Bronchial epithelial cell (primary cell): ENCODE measurements at places on chromosomes 2 and 18.

DNA sequence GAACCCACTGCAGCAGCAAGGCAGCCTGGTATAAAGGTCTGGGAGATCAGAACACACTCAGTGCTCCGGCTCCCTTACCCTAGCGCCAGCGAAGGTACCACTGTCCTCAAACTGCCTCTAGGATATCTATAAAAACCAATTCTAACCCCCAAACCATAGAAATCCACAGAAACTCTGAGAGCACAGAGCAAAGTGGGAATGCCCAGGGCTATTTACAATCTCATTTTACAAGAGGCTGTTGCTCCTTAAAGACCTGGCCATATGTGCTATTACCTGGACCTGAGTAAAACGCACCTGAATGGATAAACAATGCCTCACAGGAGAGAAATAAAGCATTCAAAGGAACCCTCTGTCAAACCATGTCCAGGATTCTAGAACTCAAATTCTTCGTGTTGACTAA is 4.3 kb downstream of the STK39 start:
- DNase-seq = no peak

DNA sequence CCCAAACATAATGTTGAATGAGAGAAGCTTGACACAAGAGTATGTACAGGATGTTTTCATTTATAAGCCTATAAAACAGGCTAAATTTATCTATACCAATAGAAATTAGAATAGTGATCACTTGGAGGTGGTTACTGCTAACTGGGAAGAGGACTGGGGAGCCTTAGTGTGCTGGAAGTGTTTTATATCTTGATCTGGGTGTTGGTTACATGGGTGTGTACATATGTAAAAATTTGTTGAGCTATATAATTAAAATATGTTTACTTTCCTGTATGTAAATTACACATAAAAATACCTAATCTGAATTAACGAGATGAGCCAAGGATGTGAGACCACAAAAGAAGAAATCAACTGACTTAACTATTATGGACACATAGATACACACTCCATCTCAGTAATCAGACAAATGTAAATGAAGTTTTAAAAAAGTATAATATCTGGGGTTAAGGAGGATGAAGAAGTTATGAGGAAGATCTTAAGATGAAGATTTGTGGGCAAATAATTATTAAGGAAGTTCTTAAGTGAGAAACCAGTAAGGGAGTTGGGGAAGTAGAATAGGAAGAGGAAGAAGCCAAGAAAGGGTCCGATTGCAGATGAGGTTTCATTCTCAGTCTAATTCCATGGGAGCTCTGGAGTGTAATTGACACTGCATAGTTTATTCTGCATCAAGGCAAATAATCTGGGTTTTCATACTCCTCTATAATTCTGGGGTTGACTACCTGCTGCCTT is 32.3 kb upstream of the NABP1 start:
- DNase-seq = no peak

DNA sequence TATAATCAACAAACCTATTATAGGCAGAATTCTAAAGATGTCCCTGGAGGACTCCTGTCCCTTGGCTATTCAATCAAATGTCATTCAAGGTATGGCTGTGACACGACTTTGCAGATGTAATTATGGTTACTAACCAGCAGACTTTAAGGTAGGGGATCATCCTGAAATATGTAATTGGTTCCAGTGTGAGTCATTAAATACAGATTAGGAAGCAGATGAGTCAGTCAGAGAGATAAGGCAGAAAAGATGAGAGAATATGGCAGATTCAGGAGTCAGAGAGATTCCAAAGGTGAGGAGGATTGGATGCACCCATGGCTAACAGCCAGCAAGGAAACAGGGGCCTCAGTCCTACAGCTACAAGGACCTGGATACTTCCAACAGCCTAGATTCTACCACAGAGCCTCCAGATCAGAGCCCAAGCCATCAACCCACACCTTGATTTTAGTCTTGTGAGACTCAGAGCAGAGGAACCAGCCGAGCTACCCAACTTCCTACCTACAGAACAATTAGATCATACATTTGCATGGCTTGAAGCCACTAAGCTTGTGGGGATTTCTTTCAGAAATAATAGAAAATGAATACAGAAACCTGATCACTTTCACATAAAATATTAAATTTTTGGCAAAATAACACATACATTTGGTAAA is 11.2 kb upstream of the PROM2 start:
- DNase-seq = peak; percentile 76

DNA sequence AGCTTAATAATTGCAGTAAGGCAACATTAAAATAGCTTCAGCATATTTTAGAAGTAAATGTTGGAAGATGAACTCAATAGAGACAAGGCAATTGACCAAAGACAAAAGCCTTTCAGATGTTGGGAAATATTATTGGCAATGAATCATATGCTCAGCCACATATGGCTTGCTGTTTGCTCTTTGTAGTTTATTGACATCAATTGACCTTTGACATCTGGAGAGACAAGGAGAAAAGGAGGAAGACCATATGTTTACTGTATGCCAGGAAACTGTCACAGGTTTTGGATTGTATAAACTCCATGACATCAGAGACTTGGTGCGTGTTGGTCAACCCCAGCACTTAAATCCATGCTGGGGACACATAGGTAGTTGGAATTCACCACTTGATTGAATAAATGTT is 60.6 kb upstream of the SLC16A14 start:
- no peak for DNase-seq

GRCh38 chr2:120346026-120346666 is at the start of gene INHBB:
TSS of gene INHBB (plus strand) at chr2:120346136. CDS start at chr2:120346189, 53 bp downstream.
- DNase-seq = no peak

- DNase-seq = peak; percentile 70
Observed at GRCh38 chr2:14975381-14975780, 342.9 kb downstream of the LRATD1 start.

DNA sequence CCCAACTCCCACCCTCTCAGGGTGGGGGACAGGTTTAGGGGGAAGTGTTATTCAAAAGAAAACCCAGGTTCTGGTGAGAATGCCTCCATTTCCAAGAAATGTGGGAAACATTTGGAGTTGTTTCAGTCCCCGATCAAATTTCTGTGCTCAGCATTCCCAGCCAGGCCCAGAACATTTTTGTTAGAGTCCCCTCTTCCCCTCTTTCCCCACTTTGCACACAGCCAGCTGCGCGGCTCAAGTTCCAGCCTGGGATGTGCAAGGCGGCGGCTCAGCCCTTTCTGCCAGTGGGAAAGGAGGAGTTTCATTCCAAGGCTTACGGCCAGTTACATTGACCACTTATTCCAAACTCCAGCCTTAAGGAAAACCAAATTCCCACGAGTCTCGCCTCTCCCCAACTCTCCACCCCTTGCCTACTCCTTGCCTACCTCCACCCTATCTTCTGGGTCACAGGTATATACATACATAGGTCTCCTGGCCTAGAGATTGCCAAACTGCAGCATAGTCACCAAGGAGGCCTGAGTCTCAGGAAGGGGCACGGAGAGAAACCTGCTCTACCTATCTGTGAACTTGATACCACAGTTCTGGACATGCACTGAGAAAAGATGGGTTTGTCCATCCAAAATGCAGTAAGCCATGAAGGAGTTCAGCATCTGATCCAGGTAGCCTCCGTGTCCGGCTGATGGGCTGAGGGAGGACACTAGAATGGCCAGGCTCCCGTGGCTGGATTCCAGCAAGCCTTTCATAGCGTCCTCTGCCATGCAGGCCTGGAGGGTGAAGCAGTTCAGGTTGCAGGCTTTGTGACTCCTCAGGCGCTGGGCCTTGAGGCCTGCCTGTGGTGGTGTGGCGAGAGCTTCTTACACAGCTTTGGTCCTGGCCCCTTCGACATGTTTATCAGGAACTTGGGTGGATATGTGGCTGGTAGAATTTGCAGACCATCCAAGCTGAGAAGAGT is 154.5 kb downstream of the ZFP36L2 start:
- peak; percentile 38 for DNase-seq

GRCh38 chr2:208266553-208266893 is 468 bp downstream of the PIKFYVE start:
- peak; percentile 23 for DNase-seq

- DNase-seq = no peak
Observed at GRCh38 chr18:50642439-50642838, 82.6 kb downstream of the MAPK4 start.

- no peak for DNase-seq
Observed at GRCh38 chr2:51218047-51218446, 186.1 kb upstream of the NRXN1 start.

GRCh38 chr2:168926621-168927386 is 25.7 kb downstream of the G6PC2 start:
- peak; percentile 47 for DNase-seq

- DNase-seq = no peak
Observed at GRCh38 chr2:142869461-142870106, 7.9 kb upstream of the KYNU start.
